ENCODE measurements at places on chromosomes 12 and 14.
A peak's percentile ranks its signal among the peaks of the same experiment; 100 is the strongest.

DNA sequence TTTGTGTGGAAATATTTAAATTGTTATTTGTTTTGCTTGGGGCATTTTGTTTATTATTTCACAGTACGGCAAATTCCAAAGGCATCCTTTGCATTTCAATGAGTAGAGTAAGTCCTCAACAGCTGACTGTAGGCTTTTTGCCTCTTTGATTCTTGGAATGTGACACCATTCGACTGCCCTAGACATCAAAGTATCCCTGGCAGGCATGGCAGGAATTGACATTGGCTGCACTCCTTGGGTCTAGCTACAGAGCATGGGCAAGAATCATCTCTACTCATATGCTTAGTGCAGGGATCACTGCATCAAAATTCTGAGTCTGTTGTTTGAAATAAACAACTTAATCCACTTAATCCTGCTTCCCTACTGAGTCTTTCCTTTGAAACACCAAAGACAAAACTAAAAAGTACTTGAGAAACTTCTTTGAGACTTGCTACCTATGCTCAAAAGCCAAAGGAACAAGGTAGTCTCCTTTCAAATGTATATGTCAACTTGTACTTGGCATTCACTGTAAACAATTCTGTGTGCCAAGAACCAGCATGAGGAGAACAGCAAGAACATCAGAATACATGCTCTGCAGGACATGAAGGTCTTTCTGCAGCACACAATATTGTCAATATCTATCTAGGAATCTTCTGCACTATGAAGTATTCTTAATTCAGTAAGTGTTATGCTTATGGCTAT lies 1569.0 kb upstream of the FLRT2 start:
- no peak for DNase-seq

GRCh38 chr14:31405106-31405505 lies 15.2 kb downstream of the HEATR5A start:
- no peak for DNase-seq

- peak; percentile 35 for DNase-seq
Observed at GRCh38 chr14:96090441-96091148, 51.4 kb downstream of the C14orf132 start.

- no peak for DNase-seq
Observed at GRCh38 chr12:29544428-29545101, 47.1 kb upstream of the OVCH1 start.

GRCh38 chr12:8453021-8453513 lies 2.7 kb upstream of the CLEC6A start:
- DNase-seq, result no peak

All from smooth muscle cell of the brain vasculature (primary cell).